ENCODE measurements at places on chromosomes 11 and 22. TPM values are rescaled to one million over a fixed set of nuclear protein-coding genes. Genes with fewer than 3 reads are reported as not detected.

DNA sequence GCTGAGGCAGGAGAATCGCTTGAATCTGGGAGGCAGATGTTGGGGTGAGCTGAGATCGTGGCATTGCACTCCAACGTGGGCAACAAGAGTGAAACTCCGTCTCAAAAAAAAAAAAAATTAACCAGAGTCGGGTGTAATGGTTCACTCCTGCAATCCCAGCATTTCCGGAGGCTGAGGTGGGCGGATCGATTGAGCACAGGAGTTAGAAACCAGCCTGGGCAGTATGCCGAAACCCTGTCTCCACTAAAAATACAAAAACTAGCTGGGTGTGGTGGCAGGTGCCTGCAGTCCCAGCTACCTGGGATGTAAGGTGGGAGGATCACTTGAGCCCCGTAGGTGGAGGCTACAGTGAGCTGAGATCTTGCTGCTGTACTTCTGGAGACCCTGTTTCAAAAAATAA is 1.5 kb downstream of the RANGAP1 start:
- no peak for DNase-seq

- DNase-seq: no peak
Observed at GRCh38 chr11:82837650-82838049, 62.6 kb downstream of the PRCP start.

DNA sequence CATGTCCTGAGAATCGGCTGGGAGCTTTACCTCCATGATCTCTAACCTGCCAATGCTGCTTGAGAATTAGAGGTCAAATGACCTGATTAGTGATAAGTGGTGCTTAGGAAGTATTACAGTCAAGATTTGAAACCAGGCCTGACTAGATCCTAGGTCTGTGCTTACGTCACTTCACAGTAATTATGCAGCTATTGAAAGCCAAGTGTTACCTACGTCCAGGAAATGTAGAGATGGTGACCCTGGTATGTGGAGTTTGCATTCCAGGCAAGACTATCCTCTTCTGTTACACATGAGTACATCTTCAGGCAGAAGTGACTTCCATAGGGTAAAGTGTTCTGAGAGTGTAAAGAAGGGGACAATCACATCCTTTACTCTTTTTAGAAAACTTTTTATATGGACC is 530.4 kb upstream of the TENM4 start:
- DNase-seq: no peak

GRCh38 chr11:77436506-77436905 is 37.4 kb downstream of the PAK1 start:
- no peak for DNase-seq

SCGB1D2 gene
- not detected for total RNA-seq

DEFB131B gene
- total RNA-seq: not detected
